ENCODE measurements at places on chromosomes 7 and 10.

DNA sequence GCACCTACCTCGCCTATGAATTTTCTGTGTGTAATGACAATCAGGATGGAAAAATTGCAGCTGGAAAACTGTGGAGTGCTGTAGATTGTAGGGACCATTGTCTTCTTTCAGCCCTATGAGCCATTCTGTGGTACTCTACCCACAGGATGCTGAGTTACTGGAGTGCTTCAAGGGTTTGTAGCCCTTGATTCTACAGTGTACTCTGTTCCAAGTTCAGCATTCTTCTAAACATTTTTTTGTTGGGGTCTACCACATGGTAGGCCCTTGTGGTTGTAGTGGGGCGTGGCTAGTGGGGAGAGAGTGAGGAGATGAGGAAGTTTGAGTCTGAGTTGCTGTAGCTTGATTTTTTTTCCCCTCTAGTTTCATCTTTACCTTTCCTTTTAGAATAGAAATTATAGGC lies 33.5 kb downstream of the REEP3 start:
- DNase-seq, result no peak

DNA sequence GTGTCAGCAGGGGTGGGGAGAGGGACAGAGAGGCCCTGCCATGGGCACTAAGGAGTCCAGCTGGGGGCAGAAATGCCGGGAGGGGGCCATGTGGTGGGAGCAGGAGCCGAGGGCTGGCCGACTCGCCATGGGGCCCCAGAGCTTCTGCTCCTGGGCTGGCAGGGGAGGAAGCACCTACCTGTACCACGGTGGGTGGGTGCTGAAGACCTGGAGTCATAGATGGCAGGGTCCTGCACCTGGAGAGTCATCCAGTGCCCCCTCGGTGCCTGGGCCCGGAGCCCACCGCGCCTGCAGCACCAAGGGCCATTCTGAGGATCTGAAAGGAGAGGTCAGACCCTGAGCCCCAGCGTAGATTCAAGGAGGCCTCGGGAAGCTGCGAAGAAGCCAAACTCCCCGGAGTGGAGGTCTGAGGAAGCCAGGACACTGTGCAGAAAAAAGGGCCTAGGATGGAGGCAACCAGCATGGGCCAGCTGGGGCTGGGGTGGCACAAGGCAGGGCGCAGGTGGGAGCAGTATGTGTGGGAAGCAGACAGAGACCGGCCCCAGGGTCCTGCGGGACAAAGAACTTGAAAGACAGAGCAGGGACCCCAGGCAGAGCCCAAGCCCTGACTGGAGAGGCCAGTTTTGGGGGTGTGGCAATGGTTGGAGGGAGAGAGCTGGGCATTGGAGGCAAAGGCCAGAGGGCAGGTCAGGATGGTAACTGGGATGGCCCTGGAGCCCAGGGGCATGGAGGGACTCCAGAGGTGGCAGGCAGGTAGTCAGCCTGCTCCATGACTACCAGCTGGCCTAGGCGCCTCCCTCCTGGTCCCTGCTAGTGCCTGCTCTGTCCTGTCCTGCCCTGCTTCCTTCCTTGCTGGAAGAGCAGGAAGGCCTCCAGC lies 26.7 kb upstream of the SMARCD3 start:
- no peak for DNase-seq

- DNase-seq, result no peak
Measured at GRCh38 chr7:27096768-27097514, 1.1 kb upstream of the HOXA1 start.

DNA sequence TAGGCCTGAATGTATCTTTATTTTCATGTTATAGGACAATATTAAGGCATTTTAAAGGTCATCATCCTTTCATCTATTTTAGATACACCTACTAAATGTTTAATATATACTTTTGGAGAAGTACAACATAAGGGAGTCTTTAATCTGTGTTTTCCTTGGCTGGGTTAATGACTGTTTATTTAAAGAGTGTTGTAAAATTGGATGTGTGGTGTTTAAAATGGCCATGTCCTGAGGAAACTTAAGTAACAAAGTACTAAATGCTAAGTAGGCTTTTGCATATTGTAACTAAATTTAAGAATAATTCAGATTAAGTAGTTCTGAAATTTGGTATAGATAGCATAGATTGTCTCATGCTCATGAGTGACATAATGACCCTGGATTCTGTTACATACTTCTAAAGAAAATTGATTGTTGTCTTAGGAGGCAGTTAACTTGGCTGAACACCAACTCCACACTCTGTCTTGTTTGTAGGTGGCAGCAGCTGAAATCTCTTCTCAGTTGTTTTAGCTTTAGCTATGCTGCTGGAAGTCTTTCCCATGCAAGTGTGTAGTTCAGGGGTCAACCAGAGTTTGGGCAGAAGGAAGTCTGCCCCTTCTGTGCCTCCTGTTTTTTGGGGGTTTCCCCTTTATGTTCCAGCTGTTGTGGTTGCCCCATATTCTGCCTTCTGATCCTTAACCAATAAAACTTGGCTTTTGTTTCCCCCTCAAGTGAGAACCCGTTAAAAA lies 29.2 kb downstream of the DLD start:
- no peak for DNase-seq

- no peak for DNase-seq
Measured at GRCh38 chr7:76357475-76358010, 1.2 kb downstream of the YWHAG start.

DNA sequence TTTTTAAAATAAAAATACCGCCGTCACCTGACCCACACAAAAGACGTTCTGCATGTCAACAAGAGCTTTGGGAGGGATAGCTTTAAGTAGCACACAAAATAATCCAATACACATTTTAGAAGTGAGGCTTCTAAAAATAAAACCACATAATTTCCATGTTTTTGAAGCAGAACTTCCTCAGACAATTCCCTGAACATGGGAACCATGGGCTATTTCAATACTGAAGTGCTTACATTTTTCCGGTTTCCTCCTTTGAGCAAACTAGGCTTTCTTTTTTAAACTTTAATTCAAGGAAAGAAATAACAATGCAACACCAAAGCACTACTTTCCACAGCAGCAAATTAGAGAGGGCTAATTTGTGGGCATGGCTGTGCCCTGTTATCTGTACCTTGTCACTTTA lies 59.9 kb downstream of the ELMO1 start:
- no peak for DNase-seq

DNA sequence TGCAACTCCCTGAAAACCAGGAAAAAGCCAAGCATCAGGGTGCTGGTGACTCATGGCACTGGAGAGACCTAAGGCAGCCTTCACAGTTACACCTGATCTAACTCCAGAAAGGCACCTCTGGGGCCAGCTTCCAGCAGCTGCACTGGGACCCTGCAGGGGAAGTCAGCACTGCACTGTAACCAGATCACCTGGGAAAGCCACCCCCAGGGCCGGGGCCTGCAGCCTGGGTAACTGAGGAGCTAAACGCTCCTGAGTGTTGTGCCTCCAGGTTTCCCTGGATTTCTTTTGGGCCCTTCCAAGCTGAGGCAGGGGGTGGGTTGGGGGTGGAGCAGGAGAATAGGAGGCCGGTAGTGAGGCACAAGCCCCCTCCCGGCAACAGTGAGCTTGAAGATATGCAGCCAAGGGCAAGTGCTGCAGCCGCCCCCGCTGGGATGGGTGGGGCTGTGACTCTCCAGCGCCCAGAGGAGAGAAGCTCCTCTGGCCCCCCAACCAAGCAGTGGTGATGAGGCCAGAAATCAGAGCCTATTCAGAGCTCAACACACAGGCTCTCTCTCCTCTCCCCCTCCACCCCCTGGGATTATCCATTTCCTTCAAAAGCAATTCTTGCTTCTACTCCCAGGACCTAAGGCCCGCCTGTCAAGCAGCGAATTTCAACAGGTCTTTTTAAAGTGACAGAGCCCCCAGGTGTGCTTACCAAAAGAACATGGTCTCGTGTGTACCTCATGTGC lies 2.6 kb downstream of the CXCL12 start:
- no peak for DNase-seq

GRCh38 chr7:155274633-155275355 lies 22.9 kb upstream of the INSIG1 start:
- DNase-seq, result no peak

DNA sequence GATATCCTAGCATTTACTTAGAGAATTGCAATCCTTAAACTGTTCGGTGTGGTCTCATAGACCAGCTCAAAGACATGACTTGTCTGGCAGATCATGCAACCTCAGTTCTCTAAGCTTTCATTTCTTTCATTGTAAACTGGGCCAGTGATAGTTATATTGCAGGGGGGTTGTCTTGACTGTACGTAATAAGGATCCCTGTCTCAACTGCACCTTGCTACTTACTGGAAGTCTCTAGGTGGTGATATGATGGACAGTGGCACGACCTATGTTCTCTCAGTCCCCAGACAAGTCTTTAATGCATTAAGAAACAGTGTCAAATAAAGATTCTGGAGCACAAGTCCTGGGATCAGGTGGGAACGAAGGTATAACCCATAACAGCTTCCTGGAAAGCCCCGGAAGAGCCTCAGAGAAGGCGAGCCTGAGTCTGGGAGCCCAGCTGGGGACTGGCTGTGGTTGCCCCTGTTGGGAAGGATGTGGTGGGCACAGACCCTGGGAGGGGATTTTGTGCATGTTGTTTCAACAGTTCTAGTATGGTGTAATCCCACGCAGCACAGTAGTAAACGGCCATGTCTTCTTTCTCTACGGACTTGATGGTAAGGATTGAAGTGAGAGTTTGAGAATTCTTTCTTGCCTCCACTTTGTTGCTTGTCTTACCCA lies 26.0 kb upstream of the TARP start:
- DNase-seq, result no peak

GRCh38 chr10:132387764-132388210 lies 9.2 kb upstream of the PWWP2B start:
- peak; percentile 69 for DNase-seq

DNA sequence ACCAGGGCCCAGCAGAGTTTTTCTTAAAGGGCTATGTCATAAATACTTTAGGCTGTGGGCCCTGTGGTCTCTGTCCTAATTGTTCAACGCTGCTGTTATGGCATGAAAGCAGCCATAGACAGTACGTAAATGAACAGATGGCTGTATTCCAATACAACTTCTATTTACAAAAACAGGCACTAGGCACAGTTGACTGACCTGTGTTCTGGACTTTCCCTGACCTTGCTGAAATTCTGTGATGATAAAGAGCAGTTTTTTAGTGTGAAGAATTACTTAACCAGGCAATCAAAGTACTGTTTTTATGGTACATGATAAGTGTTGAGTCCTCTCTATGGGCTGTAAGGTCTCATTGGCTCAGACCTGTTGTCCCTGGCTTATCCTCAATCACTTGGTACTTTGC lies 17.1 kb downstream of the PDCD11 start:
- no peak for DNase-seq

DNA sequence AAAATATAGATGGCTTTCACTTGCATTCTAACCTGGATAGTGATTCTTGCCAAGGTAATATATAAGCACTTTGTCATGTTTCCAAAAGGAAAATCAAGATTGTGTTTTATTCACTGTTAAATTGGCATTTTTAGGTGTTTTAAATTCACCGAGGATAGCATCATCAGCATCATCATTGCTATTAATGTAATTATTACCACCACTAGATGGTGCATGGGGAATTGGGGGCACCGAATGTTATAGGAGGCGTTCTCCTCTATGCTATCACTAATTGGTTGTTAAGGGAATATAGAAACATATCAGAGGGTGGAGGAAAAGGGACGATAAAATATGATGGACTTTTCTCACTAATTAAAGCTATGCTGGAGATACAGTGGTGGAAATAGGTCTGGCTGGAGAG lies 95.5 kb downstream of the CELF2 start:
- DNase-seq, result no peak

DNA sequence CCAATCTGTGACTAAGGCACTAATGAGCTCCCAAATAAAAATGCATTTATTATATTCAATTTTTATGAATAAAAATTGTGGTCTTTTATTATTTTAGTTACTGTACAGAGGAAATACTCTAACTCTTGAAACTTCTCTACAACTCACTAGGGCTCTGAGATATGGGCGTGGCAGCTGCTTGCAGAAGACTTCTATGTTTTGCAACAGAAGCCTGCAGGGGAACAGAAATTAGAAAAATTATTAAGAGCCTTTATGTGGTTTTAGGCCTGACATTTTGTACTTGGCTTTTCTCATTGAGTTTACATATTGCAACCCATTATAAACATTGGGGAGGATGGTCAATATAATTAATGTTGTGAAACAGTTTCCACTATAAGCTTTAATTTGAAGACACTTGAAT lies 581.4 kb downstream of the TNS3 start:
- no peak for DNase-seq

GRCh38 chr10:1655367-1655766 lies 82.0 kb downstream of the ADARB2 start:
- DNase-seq, result no peak

- no peak for DNase-seq
Measured at GRCh38 chr7:40356312-40356711, 221.5 kb downstream of the SUGCT start.

GRCh38 chr7:2802101-2802500 lies 42.0 kb downstream of the GNA12 start:
- no peak for DNase-seq

GRCh38 chr7:134293002-134293740 lies 23.6 kb downstream of the SLC35B4 start:
- no peak for DNase-seq

DNA sequence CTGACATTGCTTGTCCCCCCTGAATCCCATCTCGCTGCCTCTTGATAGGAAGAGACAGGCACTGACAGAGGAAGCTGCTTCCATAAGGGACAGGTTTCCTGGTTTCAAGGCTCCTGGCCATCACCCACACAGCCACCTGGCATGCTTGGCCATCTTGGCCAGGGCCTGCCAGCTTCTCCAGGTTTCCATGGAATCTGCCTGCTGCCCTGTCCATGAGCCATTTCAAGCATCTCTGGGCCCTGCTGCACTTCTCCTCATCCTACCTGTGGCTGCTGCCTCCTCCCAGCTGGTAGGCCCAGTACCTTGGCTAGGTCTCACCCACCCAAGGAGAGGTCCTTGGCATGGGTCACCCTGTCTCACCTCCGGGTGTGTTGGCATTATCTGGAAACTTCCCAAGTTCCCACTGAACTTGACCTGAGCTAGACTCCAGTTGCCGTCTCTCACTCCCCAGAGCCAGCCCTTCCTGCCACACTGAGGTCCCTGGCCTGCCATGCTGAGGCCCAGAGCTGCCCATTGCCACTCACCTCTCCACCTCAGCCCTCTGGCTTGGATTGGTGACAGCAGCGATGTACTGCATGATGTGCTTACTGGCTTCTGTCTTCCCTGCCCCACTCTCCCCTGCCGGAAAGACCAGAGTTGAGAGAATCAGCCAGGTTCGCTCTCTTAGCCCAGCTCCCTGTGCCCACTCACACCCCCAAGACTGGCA lies 2.6 kb downstream of the MYO1G start:
- DNase-seq, result no peak

DNA sequence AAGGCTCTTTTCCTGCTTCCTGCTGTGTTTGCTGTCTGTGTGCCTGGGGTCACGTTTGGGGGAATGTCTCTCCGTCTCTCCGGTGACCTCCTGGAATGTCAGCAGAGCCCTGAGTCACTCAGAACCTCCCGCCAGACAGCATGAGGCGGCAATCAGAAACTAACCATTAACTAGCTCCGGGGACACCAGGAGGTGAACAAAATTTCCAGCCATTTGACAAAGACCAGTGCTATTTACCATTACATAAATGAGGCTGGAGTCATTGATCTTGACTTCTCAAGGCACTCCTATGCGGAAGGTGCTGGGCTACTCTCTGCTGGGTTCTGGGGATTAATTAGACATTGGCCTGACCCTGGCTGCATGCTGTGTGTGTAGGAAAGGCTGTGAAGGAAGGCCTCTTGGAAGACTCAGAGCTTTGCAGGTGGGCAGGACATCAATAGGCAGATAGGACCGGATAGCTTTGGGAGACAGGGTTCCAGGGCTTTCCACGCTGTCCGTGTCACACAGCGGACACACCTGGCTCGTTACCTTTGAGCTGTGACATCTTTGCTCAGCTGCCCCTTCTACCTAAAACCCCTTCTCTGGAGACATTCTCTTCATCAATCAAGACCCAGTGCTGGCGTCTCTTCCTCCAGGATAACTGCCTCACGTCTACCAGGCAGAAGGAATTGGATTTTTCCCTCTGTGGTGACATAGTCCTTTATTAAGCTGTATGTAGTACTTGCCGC lies 77.0 kb downstream of the PFKFB3 start:
- no peak for DNase-seq
